ENCODE measurements at places on chromosomes 2 and 18.

DNA sequence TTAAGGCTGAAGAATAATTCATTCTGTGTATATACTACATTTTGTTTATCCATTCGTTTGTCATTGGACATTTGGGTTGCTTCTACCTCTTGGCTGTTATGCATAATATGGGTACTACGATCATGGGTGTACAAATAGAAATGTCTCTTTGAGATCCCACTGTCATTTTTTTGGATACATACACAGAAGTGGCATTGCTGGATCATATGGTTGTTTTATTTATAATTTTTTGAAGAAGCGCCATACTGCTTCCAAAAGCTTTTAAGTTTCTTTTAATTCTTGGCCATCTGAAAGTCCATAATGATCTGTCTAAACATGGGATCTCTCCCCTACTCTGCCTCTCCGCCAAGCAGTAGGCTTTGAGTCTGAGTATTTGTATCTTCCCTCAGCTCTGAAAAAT is 18.6 kb downstream of the PPM1B start:
- no peak for DNase-seq

GRCh38 chr2:29573612-29574011 is 347.8 kb downstream of the ALK start:
- no peak for DNase-seq

- no peak for DNase-seq
These were observed 86.0 kb downstream of the PTRHD1 start for GRCh38 chr2:24707143-24707542.

GRCh38 chr2:62760555-62760954 is 55.0 kb downstream of the EHBP1 start:
- DNase-seq: peak; percentile 77

- no peak for DNase-seq
These were observed 305.7 kb upstream of the SKOR2 start for GRCh38 chr18:47557160-47557559.

Data from fibroblast of the aortic adventitia (primary cell).